ENCODE measurements at places on chromosomes 12 and 14. TPM values are rescaled to one million over a fixed set of nuclear protein-coding genes. Genes with fewer than 3 reads are reported as not detected.

The CDC42BPB gene
- 124 TPM for total RNA-seq

The IGF1 gene
- not detected for total RNA-seq

The INHBC gene
- under 0.01 TPM for total RNA-seq

The SIX6 gene
- not detected for total RNA-seq

The AGAP2 gene
- 0.39 TPM for total RNA-seq

The METAP2 gene
- total RNA-seq: 80.8 TPM

The MYL2 gene
- not detected for total RNA-seq

The APOF gene
- total RNA-seq: not detected

The P2RX7 gene
- total RNA-seq: 1.8 TPM

The USP5 gene
- 96.4 TPM for total RNA-seq

The FMNL3 gene
- 19.8 TPM for total RNA-seq

The PDE3A gene
- total RNA-seq: 0.39 TPM

The MYH6 gene
- total RNA-seq: not detected

The SPX gene
- under 0.01 TPM for total RNA-seq

The BBS10 gene
- total RNA-seq: 8.8 TPM

The KRT74 gene
- total RNA-seq: not detected

The BHLHE41 gene
- 1.1 TPM for total RNA-seq

The HSPB8 gene
- total RNA-seq: 4.3 TPM

The CCDC197 gene
- total RNA-seq: not detected

The KRT1 gene
- total RNA-seq: not detected

The NUAK1 gene
- 0.73 TPM for total RNA-seq

The KRT82 gene
- not detected for total RNA-seq

The GALNT16 gene
- total RNA-seq: 2.3 TPM

The DLK1 gene
- not detected for total RNA-seq

The PTPRB gene
- total RNA-seq: under 0.01 TPM

The CFAP73 gene
- not detected for total RNA-seq

The KIF5A gene
- total RNA-seq: 0.20 TPM

The NEUROD4 gene
- not detected for total RNA-seq

The ALX1 gene
- total RNA-seq: 6.8 TPM

The PDZRN4 gene
- total RNA-seq: not detected

The NRDE2 gene
- total RNA-seq: 11.7 TPM

The TAS2R42 gene
- total RNA-seq: not detected

The CD163 gene
- under 0.01 TPM for total RNA-seq

The BCL2L14 gene
- total RNA-seq: not detected

The CCDC60 gene
- not detected for total RNA-seq

The GDF3 gene
- not detected for total RNA-seq

The SLC6A13 gene
- not detected for total RNA-seq

The IQSEC3 gene
- total RNA-seq: not detected

The CLEC1B gene
- not detected for total RNA-seq

The NPAS3 gene
- total RNA-seq: 1.5 TPM

The LMO3 gene
- 14.3 TPM for total RNA-seq

The PRKD1 gene
- 19.8 TPM for total RNA-seq

The TUNAR gene
- total RNA-seq: not detected

The CIPC gene
- total RNA-seq: 11.0 TPM

The TDG gene
- 15.6 TPM for total RNA-seq

The RGS6 gene
- not detected for total RNA-seq

The RNASE7 gene
- not detected for total RNA-seq

The NID2 gene
- total RNA-seq: 61.7 TPM

The RDH16 gene
- total RNA-seq: under 0.01 TPM
